ENCODE measurements at places on chromosomes 2 and 18.

DNA sequence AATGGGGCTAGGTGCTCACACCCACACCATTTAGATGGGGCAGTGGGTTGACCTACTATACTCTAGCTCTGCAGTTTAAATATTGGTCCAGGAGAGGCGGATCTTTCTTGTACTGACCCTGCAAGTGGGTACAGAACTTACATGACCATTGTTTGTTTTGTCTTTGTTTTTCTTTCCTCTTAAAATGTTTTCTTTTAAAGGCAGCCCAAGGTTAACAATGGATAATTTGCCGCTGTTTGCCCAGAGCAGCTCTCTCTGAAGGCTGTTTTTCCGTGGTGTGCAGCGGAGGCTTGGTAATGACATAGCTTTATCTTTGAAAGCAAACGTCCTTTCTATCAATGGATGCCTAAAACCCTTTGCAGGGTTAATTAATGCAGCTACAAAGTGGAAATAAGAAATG is 133.3 kb upstream of the MEX3C start:
- no peak for DNase-seq

DNA sequence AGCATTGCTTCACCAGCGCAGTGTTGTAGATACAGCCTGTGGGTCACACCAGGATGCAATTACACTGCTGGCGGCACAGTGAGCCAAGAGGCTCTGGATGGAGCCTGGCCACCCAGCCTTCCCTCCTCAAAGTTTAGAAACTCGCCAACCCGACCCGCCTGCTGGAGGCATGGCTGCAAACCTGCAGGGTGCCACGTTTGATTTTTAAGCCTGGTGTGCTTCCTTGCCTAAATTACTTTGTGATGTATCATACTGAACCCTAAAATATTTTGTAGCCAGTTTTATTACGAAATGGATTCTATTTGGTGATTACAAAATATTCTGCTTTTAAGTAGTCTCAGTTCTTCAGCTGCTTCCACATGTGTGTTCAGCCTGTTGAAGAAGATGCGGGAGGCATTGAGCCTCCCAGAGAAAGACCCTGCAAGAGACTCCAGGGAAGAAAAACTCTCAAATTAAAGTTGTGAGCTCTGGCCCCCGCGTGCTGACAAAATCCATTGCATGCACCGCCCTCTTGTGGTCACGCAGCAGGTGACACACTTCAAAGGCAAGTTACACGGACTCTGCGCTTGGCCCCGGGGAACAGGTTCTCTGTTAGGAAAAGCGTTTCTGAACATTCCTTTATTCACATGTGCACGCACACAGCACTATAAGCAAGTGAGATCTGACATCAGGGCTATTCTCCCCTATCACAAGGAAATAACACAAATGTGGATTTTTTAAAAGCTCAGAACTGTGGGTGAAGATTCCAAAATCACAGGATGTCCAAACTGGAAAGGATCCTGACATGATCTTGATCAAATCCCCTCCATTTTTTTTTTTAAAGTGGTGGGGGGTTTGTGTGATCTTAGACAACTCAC is 63.0 kb upstream of the TWIST2 start:
- DNase-seq = peak; percentile 63

DNA sequence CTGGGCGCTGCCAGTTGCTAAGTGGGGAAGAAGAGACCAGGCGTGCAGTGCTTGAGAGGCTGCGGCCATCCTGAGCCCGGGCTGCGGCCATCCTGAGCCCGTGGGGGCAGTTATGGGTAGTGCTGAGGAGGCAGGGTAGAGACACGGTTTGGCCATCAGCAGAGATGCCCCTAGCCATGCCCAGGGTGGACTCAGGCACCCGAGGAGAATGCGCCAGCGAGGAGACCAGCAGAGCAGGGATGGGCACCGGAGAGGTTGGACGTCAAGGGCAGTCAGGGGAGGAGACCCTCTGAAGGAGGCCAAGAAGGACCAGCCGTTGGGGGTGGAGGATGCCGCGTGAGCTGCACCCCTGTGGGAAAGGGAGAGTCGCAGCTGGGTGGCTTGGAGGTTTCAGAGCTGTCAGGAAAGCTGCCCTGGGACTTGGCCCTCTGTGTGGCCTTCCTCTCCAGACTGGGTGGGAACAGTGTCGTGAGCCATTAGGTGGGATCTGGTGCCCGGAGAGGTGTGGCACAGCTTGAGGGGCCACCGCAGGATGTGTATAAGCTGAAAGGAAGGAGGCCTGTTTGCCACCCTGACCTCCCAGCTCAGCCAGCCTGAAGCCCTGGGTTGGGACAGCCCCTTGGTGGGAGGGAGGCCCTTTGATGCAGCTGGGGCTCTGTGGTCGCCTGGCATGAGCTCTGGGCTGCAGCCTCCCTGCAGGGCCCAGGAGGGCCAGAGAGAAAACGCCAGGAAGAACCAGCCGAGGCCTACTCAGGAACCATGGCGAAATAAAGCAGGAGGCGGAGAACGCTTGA is 56.0 kb downstream of the SH3BP4 start:
- no peak for DNase-seq

GRCh38 chr18:28183418-28184078 is 6.6 kb upstream of the CDH2 start:
- no peak for DNase-seq

DNA sequence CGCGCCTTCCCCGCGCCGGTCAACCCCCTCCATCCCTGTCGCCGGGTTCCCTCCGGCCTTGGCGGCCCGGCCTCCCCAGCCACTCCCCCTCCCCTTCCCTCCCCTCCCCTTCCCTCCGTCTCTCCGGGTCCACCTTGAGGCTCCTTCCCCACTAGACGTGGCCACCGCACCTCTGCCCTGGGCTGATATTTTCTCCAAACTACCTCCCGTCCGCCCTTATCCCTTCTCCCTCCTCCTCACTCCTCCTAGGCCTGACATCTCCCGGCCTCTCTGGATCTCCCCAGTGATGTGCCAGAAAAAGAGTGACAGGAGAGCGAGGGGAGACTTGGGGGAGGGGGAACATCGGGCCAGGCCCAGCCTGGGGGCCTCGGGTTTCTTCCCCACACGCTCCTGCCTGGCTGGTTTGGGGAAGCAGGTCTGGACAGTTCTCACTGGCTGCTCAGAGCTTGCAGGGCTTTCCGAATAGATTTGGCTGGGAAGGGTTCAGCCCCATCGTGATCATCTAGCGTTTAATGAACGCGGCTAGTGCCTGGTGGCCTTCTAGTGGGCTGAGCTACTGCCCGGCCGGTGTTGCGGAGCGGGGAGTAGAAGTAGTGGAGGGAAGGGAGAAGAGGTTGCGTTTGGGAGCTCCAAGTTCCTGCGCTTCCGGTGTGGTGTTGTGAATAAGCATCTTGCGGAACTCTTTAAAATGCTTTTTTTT is 641 bp downstream of the MAPRE3 start:
- DNase-seq = no peak

DNA sequence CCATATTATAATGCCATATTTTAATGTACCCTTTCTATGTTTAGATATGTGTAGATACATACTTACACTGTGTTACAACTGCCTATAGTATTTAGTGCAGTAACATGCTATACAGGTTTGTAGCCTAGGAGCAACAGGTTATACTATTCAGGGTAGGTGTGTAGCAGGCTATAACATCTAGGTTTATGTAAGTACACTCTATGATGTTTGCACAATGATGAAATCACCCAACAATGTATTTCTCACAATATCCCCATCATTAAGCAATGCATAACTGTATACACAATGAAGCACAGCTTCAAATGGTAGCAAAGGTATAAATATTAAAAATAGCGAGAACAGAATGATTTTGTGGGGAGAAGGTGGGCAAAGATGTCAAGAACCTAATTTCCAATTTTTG is 117.8 kb downstream of the DYM start:
- no peak for DNase-seq

- DNase-seq = no peak
These were observed 297.5 kb downstream of the PIEZO2 start for GRCh38 chr18:10851824-10852319.

GRCh38 chr2:217927601-217928323 is 75.0 kb downstream of the TNS1 start:
- DNase-seq = no peak

DNA sequence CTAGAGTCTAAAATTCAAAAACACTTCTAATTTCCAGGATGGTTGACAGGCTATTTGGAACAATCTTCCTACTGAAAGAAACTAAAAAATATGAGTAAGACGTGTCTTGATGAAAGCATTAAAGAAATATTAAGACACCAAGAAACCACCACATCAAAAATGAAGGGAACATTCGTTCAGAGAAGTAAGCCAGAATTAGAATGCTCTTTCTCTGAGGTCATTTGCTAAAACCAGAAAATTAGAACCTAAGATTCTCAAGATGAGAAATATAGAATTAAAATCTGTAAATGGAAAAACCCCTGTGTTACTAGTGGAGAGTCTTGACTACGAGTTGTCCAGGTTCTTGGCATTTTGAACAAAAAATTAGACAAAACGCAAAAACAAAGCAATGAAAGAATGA is 54.8 kb upstream of the YWHAQ start:
- no peak for DNase-seq

DNA sequence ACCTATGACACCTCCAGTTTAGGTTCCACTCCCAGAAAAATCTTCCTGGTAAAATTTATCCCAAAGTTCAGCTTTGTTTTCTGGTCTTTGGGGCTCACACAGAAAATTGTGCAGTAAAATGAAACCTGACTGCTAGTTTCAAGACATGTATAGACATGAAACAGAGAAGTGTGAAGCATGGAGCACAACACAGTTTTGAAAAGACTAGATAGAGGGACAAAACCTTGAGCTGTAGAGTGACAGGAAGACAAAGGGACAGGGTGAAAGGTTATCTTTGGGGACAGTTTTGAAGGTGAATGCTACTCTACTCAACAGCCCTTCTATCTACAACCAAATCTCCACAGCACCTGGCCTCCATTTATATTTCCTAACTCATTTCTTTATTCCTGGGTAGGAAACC is 352.6 kb downstream of the RBM43 start:
- DNase-seq = no peak

DNA sequence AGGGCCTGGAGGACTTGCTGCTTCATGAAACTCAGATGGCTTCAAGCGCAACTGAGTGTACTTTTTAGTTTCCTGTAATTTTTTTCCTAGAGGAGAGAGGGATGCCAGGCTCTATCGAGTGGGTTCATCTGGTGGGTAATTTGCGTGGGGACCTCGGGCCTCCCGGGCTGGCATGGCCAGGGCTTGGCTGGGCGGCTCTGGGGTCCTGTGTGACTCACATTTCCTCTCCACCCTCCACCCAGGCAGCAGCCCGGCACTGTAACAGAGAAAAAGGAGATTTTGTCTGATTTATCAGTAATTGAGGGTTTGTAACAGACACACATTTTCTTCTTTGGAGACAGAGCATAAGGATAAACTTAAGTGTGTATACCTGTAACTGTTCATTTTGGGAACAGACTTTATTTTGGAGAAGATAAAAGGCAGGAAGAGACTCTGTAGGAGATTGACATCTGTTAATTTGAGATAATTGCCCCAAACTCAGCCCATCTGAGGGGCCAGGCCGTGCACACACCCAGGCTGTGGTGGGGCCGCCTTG is 64.3 kb downstream of the NFATC1 start:
- DNase-seq = no peak

- no peak for DNase-seq
These were observed 440.8 kb upstream of the CDH20 start for GRCh38 chr18:60892441-60892840.

DNA sequence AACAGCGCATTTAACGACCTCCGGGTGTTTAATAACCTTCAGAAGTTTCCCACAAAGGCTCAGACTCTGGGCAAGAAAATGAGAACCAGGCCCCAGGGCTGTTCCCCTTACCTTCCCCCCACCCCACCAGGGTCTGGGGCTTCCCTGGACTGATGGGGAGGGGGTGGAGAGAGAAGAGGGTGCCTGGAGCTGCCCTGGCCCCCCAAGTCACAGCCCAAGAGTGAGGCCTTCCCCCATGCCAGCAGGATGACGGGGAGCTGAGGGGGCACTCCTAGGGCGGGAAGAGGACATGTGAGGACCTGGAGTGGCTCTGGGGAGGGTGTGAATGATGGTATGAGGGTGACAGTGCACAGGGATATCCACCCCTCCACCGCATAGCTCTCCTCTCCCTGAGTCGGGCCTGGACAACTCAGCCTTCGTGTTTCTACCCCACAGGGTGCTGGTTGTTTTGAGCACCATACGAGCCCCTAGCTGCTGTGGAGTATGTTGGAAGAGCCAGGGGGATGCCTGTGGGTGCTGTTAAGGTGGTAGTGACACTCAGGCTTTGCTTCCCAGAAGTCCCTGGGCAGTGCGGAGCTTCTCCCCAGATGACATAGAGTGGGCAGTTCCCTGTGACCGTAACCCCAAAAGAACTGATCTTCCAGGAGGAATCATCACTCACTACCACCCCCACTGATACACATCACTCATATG is 3.9 kb downstream of the PKDCC start:
- DNase-seq = no peak

GRCh38 chr2:38091760-38092159 is 15.8 kb upstream of the CYP1B1 start:
- no peak for DNase-seq

GRCh38 chr2:100588071-100588786 is 25.4 kb downstream of the PDCL3 start:
- no peak for DNase-seq

GRCh38 chr2:8432706-8433336 is 249.0 kb upstream of the ID2 start:
- no peak for DNase-seq

DNA sequence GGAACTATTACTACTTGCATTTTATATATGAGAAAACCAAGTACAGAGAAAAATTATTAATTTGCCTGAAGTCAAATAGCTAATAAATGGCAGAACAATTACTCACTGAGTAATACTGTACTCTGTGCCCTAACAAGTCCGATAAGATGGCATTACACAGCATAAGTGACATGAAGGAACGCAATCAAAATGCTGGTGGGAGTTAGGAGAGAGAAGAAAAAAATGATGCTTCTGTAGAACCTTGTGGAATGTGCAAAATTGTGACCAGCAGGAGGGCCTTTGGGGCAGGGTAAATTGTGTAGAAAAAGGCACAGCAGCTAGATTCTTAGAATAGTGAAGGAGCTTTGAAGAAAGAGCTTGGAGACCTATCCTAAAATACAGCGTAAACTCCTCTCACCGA is 32.9 kb downstream of the EPHA4 start:
- DNase-seq = no peak

- no peak for DNase-seq
These were observed 84.5 kb downstream of the SS18 start for GRCh38 chr18:26005950-26006349.

DNA sequence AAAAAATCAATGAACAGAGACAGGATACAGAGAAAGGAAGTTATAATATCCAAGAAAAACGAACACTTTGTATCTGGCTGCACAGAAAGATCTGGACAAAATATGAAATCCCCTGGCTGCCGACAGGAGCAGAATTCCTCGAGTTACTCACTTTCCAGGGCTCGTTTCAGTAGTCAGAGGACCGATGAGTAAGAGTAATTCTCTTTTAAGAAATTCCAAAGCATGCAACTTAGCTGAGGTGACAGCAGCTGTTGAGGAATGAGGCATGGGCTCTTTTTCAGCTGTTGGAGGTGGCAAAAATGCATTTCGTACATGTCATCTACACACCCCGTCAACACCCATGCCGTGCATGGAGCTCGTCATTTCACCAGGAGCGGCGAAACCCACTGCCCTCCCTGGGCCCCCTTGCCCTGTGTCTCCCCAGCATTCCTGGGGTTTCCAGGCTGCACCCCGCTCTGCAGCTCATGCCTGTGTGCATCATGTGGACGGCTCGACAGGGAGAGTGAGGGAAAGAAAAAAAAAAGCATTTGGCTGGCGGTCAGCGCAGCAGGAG is 210.8 kb upstream of the SMIM21 start:
- DNase-seq = no peak

- DNase-seq = no peak
These were observed 304.5 kb downstream of the NDUFA10 start for GRCh38 chr2:239720361-239721360.

Data from body of pancreas (tissue), 4 donors.